ENCODE measurements at places on chromosomes 13 and 19.

- no peak for DNase-seq
These were observed 114.6 kb upstream of the ZNF91 start for GRCh38 chr19:23509686-23510450.

- no peak for DNase-seq
These were observed 4.7 kb downstream of the DNMT1 start for GRCh38 chr19:10190026-10190425.

DNA sequence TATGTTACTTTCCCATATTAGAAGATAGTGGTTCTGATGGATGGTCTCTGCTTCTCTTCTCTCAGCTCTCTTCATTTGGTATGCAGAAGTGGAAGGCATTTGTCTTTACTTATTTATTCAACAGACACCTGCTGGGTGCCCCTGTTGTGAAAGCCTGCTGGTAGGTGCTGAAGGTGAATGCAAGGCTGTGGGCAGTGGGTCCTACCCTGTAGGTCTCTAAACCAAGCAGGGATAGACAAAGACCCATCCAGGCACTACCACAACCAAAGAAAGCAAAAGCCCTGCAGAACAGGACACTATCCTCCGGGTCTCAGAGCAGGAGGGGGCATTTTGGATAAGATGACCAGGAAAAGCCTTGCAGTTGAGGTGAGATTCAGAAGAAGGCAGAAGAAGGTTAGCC lies 106.1 kb downstream of the STARD13 start:
- DNase-seq = no peak

DNA sequence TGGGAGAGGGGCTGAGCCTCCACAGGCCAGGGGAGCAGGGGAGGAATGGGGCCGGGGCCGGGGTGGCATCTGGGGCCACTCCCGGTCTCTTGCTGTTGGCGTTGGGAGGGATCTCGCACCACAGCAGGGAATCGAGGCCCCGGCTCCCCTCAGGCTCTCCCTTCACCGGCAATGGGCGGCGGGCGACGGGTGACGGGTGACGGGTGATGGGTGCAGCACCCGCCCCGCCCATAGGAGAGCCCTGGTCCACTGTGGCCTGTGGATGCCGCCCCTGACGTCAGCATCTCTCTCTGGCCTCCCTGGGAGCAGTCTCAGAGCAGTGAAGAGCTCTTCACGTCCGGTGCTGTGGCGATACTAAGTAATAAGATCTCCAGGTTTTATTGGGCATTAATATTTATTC lies 133.6 kb downstream of the KDM4B start:
- no peak for DNase-seq

DNA sequence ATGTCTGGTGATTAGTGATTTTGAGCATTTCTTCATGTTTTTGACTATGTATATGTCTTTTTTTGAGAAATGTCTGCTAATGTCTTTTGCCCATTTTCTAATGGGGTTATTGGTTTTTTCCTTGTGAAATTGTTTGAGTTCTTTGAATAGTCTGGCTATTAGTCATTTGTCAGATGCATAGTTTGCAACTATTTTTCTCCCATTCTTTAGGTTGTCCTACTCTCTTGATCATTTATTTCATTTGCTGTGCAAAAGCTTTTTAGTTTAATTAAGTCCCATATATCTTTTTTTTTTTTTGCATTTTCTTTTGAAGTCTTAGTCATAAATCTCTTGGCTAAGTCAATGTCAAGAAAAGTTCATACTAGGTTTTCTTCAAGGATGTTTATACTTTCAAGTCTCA lies 449.8 kb downstream of the DACH1 start:
- DNase-seq = no peak

GRCh38 chr13:96274046-96274445 lies 184.1 kb downstream of the HS6ST3 start:
- no peak for DNase-seq

DNA sequence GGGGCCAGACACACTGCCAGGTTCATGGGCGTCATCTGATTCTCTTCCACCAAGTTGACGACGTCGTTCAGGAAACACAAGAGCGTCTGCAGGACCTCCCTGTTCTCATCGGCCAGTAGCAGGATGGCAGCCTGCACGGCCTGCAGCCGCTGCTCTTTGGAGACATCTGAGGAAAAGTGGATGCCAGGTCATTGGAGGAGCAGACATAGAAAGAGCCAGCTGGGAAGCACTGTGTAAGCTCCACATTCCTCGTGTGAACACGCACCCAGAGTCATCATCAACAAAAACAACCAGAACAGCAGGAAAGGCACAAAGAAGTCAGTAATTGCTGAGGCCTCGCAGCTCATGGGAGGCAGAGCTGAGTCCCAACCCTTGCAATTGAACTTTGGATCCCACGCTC lies 96.5 kb downstream of the KL start:
- DNase-seq = no peak

- no peak for DNase-seq
These were observed at the start of gene GGACT for GRCh38 chr13:100588331-100589177. Gene GGACT (minus strand): TSS chr13:100588789. CDS start chr13:100532591, 56,198 bp downstream.

DNA sequence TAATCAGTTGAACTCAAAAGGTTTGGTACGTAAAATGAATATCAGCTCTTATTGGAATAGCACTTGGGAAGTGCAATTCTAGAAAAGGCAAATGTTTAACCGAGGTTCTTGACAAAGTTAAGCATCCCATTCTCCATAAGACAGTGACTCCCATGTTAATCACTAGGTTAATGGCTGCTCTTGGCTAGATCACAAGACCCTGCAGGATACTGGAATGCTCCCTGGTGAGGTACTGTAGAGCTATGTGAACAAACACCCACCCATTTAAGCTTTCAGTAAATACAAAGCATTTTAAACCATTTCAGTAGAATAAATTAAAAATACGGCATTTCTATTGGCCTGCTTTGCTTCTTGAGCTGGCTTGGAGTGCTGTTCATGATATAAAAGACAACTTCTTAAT lies 56.5 kb downstream of the TDRD3 start:
- DNase-seq = no peak

DNA sequence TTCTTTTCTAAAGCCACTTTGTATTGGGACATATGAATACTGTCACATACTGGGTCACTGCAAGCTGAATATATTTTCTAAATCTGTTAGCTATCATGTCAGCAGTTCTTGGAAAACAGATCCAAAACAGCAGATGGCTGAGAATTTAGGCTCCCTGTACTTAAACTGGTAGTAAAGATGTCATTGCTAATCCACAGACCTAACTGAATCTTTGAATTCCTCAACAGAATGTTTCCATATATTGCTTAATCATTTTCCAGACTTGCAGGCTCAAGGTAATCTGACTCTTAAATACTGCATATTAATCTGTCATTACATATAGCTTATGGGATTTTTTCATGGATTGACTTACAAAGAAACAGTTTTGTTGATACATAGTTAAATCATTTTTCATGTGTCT lies 639.0 kb upstream of the KLHL1 start:
- DNase-seq = no peak

All from Panc1 (cell line).